ENCODE measurements at places on chromosomes 1 and 21.

GRCh38 chr1:215530401-215530984, 36.6 kb upstream of the KCTD3 start:
- no peak for DNase-seq

GRCh38 chr1:107358619-107359327, 217.9 kb downstream of the NTNG1 start:
- no peak for DNase-seq

DNA sequence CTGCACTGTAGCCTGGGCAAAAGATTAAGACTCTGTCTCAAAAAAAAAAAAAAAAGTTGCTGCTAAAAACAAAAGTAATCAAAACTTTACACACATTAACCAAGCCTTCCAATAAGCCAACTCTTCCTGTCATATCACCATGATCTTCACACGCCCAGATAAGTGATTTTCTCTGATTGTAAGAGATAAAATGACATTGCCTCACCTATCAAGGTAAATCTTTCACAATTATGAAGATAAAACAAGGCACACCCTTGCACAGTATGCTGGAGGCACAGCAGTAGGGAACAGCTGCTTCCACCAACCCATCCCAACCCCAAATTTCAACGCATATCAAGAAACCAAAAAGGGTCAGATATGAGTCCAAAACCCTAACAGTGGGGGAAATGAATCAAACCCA, 8.8 kb upstream of the TIAM1 start:
- DNase-seq = no peak

GRCh38 chr1:186234976-186235686, 139.9 kb downstream of the TPR start:
- no peak for DNase-seq

GRCh38 chr1:4090556-4090955, 190.5 kb upstream of the C1orf174 start:
- DNase-seq = no peak

DNA sequence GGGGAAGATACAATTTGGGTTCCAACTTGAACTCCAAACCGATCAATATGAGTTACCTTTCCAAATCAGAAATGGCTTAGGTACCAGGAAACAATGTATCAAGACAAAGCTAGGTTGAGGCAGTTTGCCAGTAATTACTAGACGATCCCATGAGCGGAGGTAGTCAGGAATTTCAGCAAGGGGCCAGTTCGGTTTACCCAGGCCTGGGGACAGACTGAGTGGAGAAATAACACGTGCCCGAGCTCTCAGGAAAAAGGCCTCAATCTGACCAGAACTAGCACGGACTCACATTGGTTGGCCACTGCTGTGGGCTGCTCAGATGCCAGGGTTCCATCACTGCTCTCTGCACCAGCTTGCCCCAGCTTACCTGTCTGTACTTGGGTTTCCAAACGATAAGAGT, 15.3 kb downstream of the CLSTN1 start:
- DNase-seq = no peak

DNA sequence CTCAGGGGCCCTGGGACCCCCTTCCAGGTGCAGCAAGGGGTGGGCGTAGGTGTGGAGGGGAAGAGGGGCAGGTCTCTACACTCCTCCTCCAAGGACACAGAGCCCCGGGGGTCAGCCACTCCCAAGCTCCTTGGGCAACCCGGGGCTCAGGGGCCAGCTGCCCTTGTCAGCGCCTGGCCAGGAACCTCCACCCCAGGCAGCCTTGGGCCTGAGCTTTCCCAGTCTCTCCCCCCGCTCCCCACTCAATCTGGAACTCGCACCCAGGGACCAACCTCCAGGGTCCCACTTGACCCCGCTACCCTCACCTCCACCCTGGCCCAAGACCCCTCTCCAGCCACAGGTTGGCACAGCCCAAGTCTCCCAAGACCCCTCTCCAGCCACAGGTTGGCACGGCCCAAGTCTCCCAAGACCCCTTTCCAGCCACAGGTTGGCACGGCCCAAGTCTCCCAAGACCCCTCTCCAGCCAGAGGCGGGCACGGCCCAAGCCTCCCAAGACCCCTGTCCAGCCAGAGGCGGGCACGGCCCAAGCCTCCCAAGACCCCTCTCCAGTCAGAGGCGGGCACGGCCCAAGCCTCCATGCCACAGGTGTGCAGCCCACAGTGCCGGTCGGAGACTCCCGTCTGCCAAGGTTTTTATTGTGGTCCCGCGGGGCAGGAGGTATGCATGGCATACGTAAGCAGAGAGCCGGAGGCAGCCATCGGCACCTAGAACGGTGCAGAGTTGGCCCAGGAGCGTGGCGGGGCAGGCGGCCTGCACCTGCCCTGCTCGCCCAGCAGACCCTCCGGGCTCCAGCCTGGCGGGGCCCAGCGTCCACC, 3.0 kb downstream of the TNFRSF4 start:
- DNase-seq = no peak

- peak; percentile 81 for DNase-seq
Observed at GRCh38 chr1:67791686-67792085, 41.6 kb downstream of the GNG12 start.

Measured in GM04504 (cell line).